ENCODE measurements at places on chromosomes 4 and X.

GRCh38 chrX:12871257-12871656, 4.4 kb downstream of the TLR7 start:
- no peak for DNase-seq

- DNase-seq, result no peak
Observed at GRCh38 chr4:42562016-42562415, 94.9 kb downstream of the ATP8A1 start.

DNA sequence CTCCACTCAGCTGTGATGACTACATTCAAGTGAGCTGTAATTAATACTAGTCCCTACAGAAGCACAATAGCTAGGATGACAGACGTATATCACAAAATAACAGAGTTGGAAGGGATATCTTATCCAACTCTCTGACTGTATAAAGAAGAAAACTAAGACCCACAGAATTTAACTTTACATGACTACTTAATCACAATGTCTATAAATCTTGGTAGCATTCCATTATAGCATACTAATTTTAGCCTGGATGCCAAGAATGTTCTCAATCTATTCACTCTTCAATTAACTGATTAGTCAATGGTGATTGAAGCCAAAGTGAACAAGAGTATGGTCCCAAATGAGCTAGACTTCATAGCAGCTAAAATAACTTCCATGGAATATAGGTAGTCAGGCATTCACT, 31.2 kb downstream of the RPS6KA6 start:
- no peak for DNase-seq

DNA sequence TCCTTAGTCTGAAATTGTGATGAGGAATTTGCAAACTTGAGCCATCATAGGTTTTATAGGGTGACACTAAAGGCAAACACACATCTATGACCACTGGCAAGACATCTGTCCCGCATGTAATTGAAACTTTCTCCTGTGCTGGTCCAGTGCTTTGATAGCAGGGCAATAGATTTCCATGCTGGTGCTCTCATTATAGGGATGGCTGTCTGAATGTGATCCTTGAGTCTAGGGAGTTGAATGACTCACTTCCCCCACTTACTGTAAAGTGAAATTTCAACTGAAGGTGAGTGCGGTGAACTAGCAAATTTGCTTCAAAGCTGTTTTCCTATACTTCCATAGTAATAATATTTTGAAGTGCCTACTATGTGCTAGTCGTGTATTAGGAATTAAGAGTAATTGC, 1630.0 kb downstream of the STIM2 start:
- DNase-seq, result no peak

DNA sequence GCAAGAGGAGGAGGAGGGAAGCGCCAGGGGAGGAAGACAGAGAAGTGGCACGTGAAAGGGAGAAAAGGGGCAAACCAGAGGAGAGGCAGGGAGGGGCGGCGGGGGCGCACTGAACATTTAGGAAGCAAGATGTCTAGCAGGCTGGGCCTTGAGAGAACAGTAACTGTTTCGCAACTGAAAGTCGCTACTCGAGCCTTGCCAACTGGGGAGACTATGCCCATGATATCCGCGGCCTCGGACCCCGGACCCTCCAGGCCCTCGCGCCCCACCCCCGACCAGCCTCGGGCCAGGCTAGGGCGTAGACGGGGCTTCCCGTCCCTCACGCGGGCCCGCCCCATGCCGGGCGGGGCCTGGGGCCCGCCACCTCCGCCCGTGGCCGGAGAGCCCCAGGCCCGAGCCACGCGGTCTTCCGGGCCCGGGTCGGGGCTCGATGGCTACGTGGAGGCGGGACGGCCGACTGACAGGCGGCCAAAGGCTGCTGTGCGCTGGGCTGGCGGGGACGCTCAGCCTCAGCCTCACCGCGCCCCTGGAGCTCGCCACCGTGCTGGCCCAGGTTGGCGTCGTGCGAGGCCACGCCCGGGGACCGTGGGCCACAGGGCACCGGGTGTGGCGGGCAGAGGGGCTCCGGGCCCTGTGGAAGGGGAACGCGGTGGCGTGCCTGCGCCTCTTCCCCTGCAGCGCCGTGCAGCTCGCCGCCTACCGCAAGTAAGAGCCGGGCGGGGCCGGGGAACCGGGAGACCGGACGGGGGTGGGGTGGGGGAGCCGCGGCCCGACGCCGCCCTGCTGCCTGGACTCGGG, at the start of gene SLC25A43:
SLC25A43 (plus strand) TSS at position 363 of the 798 bp plus-strand sequence; CDS start at position 431, 68 bp downstream.
- DNase-seq, result peak; percentile 61

- DNase-seq, result no peak
Observed at GRCh38 chrX:140038842-140039241, 73.5 kb upstream of the CXorf66 start.

- no peak for DNase-seq
Observed at GRCh38 chr4:47882228-47882627, 32.2 kb downstream of the NFXL1 start.

GRCh38 chr4:70449220-70449619, 22.8 kb upstream of the MUC7 start:
- DNase-seq, result no peak

DNA sequence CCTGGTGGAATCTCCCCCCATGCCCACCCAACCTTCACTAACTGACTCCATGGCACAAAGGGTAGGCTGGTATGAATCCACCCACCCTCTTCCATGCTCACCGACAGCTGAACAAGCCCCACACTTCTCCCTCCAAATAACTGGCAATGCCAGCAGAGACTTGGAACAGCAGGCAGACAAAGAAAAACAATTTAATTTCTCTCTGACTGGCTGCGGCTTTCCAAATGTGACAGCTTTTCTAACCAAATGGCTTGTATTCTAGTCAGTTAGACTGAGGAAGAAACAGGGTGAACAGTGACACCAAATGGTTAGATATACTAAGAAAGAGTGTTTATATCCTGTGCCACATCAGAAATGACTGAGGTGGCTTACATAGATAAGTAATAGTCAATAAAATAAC, 199.3 kb upstream of the ADAMTS3 start:
- DNase-seq, result no peak

DNA sequence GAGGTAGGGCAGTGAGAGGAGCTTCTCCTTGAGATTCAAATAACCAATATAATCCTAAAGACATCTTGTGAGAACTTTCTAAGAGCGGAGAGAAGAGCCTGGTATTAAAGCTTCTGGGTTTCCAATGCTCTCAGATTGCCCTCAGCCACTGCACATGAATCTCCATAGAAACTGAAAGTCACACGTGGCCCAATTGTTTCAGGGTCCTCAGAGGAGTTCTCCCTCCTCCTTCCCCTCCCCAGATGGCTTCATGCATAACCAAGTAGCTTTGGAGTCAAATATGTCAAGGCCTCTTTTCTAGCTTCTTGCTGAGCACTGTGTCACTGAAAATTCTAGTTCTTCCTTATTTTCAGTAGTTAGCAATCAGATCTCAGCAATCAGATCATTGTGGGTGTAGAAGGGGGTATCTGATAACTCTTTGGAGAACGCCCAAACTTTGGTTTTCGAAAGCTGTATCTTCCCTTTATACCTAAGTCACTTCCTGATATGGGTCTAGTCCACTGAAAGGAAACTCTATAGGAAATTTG, 2.2 kb downstream of the BTK start:
- DNase-seq, result no peak

DNA sequence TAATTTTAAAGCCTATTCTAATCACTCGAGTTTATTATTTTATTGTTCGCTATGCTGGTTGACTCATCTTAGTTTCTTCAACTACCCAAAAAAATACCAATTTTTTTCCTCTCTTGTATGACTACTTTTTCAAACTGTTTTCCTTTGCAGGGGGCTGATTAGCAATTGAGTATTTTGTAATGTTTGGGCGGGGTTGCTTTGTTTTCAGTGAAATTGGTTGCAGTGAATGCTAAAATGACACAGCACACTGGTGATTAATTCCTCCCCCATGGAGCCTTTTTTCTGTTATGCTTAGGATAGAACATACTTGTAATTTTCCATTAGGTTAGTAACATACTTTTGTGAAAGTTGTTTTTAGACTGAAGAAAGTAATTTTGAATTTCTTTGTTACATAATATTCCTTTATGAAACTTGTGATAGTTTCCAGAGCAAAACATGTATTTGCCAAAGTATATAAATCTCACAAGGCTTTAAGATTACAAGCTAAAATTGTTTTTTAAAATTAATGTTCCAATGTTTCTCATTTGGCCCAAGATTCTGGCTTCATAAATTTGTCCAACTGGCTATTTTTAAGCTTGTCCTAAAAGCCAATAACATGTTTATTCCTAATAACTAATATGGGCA, 120.4 kb downstream of the CHIC1 start:
- DNase-seq, result no peak

GRCh38 chr4:118972167-118972566, 83.5 kb downstream of the SYNPO2 start:
- DNase-seq, result no peak

- peak; percentile 48 for DNase-seq
Observed at GRCh38 chr4:16001484-16001858, 38.5 kb upstream of the FGFBP2 start.

GRCh38 chr4:173214231-173214630, 45.6 kb downstream of the GALNT7 start:
- no peak for DNase-seq

Measured in activated naive CD8-positive, alpha-beta T cell treated with anti-CD3 and anti-CD28 coated beads, Interleukin-2, amount 10 ng/mL, durations not matched to agents 7 days and 5 days (primary cell).